Stimulated activated CD8-positive, alpha-beta memory T cell treated with anti-CD3 and anti-CD28 coated beads, Interleukin-15, amount 100 ng/mL, for 24 hours (primary cell): ENCODE measurements at places on chromosomes 1 and 21.

GRCh38 chr1:177023726-177024125 is 140.8 kb downstream of the ASTN1 start:
- DNase-seq: no peak

DNA sequence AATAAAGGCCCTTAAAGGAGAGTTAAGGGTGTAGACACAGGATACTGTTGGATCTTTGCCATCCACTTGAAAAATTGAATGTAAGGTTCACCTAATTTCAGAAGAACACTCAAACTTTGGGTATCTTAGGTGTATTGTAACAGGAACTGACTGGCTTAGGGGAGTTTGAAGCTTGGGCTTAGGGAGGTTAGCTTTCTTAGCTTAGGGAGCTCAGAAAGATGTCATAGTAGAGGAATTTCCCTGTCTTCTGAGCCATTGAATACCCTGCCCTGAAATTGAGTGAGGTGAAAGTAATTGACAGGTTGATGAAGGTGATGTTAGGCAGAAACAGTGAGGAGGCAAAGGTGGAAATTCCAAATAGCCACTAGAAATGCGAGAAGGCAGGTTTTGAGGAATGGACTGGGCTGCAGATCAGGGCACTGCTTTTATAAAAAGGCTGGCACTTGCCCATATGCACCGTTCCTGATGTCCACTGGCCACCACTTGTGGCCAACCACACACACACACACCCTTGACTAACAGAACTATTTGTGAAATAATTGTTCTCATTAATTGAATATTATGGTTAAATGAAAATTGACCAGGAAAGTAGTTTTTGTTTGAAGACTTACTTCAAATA is 16.5 kb downstream of the BACH1 start:
- no peak for DNase-seq

- no peak for DNase-seq
Observed at GRCh38 chr21:45087022-45087823, 12.8 kb downstream of the ADARB1 start.

GRCh38 chr1:117681093-117681900 is 75.4 kb downstream of the TENT5C start:
- no peak for DNase-seq

DNA sequence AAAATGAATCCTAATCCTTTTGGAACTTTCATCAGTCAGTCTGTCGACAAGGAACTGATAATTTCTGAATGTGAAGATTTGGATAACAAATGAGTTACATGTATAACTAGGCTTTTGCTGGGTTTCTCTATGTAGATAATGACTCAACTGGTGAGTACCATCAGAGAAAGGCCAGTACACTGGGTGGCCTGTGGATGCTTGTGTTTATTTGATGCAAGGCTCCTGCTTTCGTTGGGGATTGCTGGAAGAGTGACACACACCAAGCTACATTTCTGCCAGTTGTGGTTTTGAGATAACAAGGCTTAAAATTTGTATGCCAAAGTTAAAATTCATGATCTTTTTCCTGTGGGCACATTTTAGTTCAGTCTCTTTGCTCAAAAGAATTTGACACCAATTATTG is 115.7 kb upstream of the UBE2U start:
- no peak for DNase-seq
